ENCODE measurements at places on chromosomes 3 and 15.

DNA sequence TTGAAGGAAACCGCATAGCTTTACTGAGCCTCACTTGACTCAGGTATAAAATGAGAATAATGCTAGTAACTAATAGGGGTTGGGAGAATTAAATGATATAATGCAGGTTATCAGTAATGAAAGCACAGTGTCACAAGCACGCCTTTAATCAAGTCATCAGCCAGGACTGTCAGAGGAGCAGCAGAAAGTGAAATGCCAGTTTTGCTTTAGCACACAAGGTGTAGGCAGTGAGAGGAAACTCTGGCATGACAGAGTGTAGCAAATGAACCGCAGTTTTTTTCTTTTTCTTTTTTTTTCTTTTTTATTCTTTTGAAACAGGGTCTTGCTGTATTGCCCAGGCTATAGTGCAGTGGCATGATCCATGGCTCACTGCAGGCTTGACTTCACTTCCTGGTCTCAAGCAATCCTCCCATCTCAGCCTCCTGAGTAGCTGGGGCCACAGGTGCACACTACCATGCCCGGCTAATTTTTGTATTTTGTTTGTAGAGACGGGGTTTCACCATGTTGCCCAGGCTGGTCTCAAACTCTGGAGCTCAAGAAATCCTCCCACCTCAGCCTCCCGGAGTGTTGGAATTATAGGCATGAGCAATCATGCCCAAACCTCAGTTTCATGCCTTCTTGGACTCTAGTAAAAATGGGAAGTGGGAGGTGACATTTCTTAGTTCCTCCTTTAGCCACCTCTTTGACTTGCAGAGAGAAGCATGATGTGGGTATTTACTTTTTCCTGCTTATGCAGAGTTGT, 9.7 kb upstream of the SCAANT1 start:
- no peak for DNase-seq

- no peak for DNase-seq
These were observed 182.0 kb upstream of the BHLHE40 start for GRCh38 chr3:4797201-4797705.

DNA sequence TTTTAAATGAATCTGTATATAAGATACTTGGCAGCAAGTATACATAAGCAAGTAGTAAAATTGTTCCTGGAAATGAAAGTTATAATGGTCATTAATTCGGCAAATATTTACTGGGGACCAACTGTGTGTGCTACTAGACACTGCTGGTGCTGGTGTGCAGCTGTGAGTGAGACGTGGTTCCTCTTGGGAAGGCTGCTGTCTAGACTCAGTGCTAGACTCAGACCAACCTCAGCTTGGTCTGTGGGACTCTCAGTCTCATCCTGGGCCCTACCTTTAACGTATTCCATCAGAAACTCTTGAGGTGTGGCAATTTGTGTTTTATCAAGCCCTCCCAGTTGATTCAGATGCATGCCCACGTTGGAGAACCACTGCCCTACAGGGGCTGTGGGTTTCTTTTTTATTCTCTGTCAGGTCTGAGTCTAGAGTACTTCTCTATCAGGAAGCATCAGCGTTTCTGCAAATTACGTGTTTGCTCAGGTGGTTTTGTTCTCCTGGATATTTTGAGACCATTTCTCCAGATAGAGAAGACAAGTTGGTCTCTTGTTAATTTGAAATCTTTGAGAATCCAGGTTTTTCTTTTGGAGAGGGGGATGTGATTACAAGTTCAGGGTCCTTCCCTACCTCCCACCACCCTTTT, 6.8 kb downstream of the TLNRD1 start:
- DNase-seq: no peak

DNA sequence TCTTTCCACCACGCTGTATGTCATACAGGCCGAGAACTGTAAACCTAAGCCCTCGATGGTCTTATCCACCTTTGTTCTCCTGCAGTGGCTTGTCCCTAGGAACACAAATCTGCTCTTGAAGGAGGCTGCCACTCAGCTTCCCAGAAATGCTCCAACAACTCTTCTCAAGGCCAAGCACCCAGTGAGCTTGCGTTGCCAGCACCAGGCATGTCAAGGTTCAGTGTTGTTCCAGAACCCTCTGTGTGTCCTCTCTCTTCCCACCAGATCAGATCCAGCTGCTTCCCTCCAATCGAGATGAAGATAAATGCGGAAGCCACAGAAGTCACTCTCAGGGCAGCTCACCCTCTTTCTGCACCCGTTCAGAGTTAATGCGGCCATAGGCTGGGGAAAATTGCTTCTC, 11.3 kb upstream of the MYZAP start:
- DNase-seq: no peak

DNA sequence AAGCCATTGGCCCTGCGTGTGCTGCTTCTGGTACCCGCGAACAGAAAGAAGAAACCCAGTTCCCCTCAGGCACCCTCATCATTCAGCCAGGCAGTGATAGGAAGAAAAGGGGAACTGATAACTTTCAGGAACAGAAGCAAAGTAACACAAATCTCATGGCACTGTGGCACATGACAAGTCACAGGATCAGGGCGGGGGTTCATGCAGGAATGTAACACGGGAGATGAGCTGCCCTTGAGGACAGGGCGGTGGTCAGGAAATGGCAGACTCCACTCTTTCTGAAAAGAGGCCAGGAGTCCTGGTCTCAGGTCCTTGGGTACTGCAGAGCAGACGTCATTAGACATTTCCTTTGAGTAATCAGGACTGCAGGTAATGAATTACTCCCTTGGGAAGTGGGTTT, 95.5 kb downstream of the CCNL1 start:
- DNase-seq: no peak

GRCh38 chr3:122969585-122970469, 57.7 kb downstream of the SEMA5B start:
- DNase-seq: no peak

DNA sequence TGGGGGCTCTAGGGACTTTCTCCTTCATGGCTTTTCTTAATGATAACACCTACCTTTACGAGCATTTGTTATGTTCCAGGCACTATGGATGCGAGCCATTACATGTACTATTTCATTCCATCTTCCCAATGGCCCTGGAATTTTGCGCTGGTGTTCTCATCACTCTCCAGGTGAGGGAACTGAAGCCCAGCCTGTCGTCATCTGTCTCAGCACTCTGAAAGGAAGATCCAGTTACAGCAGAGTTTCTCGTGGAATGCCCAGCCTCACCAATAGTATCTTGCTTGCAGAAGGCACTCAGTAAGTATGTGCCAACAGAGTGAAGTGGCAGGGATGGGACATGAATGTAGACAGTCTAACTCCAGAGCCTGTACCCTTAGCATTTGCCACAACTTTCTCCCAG, 56.8 kb downstream of the NOX5 start:
- DNase-seq: no peak

DNA sequence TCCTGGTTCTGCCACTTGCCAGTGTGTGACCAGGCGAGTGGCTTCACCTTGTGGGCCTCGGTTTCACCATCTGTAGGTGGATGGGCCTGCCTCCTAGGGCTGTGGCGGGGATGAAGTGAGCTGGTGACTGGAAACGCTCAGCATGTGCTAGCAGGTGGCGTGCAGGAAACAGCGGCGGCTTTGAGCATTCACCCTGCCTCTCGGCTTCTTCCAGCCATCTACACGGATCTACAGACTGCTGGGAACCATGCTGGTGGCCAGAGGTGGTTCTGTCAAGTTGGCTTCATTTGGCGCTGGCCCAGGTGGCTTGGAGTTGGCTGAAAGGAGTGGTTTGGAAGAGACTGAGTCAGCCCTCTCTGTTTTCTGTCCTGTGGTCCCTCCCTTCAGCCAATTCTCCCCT, 106.3 kb downstream of the NUP210 start:
- DNase-seq: no peak

- no peak for DNase-seq
These were observed 268.2 kb upstream of the LYSMD4 start for GRCh38 chr15:100001405-100001804.

- DNase-seq: no peak
These were observed 73.3 kb downstream of the NSMCE3 start for GRCh38 chr15:29196290-29196689.

DNA sequence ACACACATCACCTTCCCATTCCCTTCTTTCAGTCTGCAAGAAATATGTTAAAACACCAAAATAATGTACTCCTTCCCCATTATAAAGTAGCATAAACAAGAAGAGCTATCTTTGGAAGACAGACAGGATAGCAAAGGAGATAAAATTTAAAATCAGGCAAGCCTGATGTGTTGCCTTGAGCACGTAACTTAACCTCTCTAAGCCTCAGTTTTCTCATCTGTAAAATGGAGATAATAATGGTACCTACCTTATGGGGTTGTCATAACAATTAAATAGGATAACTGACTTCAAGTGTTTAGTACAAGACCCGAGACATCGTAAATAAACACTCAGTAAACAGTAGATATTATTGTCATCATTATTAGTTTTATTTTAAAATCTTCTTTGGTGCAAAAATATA, 142.4 kb downstream of the NR1D2 start:
- no peak for DNase-seq

- DNase-seq: no peak
These were observed 325.8 kb downstream of the PTPRG start for GRCh38 chr3:61887206-61887605.

DNA sequence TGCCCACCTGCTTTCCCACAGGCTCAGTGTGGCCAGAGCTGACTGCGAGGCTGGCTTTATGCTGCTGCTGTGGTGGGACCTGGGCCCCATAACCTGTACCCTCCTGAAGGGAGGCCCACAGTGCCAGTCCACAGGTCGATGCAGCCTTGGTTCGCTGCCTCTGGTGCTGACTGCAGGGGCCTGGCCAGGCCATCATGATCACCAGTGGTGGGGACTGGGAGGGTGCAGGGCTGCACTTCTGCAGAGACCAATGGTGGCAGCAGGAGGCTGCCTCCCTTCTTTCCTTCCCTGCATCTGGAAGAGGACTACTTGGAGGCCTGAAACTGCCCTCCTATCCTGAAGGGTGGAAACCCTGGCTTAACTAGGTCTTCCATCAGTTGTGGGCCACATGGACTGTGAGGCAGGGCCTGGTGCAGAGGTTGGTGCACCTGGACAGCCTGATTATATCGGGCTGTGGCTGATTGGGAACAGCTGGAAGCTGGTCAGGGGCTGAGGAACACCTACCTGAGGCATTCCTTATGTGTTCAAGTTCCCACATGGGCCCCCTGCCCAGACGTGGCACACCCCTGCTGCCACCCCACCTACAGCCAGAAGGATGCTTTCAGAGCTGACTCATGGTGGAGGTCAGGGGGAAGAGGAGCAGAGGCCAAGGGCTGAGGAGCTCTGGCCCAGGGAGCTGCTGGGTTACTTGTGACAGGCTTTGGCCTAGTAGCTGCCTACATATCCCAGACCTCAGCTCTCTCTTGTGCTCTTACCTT, 29.8 kb downstream of the POMGNT2 start:
- no peak for DNase-seq

DNA sequence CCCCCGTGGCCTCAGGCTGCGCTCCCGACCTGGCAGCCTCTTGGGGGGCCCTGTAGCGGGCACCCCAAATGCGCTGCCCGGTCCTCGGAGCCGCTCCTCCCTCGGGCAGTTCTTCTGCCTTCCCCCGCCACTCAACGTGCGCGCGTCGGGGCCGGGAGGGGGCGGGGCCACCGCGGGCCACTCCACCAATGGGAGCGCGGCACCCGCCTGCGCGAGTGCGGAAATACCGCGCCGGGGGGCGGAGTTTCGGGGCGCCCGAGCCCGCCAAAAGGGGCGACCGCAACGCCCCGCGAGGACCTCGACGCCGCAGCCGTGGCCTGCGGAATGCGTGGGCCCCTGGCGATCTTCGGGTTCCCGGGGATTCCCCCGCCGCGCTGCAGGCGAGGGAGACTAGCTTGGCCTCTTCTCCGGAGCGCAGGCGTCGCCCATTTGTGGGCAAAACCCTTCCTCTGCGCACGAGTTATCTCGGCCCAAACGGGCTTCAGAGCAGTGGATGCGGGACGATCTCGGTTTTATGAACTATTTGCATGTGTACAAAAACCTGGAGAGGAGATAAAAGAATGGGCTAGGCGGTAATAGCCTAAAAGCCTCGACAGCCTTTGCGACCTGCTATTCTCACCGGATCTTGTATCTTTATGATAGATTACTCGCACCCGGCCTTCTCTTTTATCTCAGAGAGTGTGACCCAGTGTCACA, at the start of gene TASOR:
Gene TASOR (minus strand): TSS at position 144 of the 696 bp plus-strand sequence. CDS start 259 bp downstream, outside the sequence.
- peak; percentile 59 for DNase-seq

GRCh38 chr3:134340362-134340981, 33.8 kb downstream of the AMOTL2 start:
- no peak for DNase-seq

DNA sequence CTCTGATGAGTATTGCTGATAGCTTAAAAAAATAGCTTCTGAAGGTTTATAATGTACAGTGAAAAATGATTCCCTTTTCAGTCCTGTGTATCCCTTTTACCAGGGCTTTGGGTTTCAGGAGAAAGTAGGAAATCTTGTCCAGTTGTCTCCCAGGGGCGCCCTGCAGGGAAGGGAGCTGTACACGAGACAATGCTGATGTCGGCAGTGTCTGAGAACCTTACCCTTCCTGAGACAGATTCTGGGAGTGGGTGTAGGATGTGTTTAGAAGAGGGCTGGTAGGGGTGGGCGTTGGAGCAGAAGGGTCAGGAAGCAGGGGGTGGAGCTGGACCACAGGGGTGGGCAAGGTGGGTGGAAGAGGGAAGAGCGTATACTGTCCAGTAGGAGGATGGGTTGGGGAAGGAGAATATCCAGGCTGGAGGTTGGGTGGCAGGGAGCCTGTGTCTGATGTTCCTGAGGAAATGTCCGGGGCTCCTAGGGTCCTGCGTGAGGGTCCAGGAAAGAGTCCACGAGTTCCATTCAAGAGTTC, 5.6 kb downstream of the THPO start:
- DNase-seq: no peak

DNA sequence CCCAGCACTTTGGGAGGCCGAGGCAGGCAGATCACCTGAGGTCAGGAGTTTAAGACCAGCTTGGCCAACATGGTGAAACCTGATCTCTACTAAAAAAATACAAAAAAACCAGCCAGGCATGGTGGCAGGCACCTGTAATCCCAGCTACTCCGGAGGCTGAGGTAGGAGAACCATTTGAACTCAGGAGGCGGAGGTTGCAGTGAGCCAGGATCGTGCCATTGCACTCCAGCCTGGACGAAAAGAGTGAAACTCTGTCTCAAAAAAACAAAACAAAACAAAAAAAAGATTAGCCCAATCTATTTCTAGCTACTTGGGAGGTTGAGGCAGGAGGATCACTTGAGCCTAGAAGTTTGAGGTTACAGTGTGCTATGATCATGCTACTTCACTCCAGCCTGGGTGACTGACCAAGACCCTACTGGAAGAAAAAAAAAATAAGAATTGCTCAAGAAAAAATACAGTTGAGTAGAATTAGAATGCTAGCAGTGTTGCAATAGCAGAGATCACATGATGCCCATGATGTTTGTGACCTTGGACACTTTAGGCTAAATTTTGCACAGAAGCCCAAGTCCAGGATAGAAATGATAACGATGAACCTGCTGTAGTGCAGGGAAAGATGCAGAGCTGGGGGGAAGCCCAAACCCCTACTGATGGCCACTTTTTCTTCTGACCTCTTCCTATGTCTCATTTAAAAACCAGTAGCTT, 162.2 kb downstream of the LPP start:
- no peak for DNase-seq

GRCh38 chr3:171435757-171436156, 24.4 kb downstream of the TNIK start:
- no peak for DNase-seq

DNA sequence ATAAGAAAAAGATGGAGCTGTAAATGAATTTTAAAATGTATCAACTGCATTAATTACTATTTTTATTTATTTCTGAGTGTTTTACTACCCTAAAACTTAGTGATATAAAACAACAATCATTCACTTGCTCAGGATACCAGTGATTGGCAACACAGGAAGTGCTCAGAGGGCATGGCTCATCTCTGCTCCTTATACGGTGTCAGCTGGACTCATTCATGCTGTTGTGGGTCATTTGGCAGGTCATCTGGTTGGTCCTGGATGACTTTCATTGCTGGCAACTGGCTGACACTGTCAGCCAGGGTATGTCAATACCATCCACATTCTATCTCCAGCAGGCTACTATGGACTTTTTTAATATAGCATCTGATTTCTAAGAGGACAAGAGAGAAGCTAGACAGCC, 689.6 kb upstream of the NECTIN3 start:
- DNase-seq: no peak
